Urothelium cell line (cell line): ENCODE measurements at places on chromosomes 5 and 9.

DNA sequence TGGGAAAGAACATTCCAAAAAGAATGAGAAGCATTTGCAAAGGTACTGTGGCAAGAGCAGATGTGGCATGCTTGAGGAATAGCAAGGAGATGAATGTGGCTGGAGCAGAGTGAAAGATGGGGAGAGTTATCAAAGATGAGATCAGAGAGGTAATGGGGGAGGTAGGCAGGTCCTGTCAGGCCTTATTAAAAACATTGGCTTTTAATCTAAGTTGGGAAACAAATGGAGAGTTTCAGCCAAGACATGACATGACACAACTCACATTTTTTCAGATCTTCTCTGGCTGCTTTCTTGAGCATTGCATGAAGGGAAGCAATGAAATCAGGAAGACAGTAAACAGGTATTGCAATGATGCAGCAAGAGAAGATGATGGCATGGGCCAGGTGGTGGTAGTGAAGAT is 120.3 kb downstream of the MUSK start:
- no peak for DNase-seq

DNA sequence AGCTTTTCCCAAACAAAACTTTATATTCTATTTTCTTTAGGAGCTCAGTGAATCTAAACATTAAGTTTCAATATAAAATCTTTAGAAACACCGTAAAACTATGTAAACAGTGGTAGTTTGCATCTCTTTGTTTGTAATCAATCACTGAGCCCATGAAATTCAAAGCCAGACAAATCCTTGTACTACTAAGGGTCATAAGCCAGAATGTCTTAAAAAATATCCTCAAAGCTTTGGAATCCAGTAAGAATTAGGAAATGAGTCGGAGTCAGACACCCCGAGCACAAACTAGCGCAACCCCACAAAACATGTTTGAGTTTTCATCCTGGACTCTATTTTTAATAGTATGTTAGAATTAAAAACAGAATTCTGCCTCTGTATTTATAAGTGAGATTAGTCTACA is 153.8 kb downstream of the HSPA4 start:
- DNase-seq = no peak

DNA sequence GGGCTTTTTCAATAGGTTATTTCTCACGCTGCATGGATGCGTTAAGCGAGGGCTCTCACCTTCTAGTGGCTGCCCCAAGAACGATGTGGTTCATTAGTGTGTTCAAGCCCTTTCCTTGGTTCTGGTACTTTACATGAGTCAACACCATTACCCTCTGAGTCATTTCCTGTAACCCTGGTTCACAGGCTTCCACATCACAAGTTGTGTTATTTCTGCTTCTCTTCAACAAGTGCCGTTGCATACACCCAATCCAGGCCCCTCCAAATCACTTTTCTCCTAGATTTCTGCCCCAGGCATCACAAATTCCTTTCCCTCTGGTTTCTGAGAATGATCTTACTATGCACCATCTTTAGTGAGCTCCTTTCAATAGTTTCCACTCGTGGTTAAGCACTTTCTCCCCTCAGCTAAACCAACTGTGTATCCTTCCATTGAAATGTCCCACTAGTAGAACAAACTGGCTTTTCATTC is 69.5 kb upstream of the RAD23B start:
- DNase-seq = peak; percentile 87

DNA sequence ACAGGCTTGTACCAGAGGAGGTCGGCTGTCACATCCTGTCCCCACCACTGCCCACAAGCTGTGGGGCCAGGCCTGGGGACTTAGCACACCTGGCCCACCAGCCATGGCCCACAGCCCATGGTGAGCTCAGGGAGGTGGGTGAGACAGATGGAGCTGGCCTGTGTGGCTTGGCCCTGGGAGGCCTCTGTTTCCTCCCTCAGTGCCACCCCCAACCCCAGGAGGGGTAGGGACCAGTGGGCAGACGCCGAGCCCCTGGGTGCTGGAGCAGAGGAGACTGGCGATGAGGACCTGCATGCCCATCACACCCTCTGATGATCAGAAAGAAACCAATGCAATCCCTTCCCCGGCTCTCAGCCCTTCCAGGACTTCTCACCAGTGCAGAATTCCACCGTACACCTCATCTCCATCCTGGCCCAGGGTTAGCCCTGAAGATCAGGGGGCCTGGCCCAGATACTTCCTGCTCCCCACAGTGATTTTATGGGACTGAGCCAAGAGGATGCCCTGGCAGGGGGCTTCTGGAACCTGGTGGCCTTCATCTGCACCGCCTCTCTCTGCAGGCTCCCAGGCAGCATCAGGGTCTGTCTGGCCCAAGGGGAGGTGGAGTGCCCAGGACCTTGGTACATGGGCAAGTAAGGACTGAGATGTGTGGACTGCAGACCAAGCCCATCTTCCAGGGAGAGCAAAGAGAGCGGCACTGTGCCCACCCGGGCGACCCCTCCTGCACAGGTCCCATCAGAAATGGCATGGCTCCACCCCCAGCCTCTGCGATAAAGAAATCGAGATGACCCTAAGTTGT is 16.9 kb upstream of the NKD2 start:
- no peak for DNase-seq

DNA sequence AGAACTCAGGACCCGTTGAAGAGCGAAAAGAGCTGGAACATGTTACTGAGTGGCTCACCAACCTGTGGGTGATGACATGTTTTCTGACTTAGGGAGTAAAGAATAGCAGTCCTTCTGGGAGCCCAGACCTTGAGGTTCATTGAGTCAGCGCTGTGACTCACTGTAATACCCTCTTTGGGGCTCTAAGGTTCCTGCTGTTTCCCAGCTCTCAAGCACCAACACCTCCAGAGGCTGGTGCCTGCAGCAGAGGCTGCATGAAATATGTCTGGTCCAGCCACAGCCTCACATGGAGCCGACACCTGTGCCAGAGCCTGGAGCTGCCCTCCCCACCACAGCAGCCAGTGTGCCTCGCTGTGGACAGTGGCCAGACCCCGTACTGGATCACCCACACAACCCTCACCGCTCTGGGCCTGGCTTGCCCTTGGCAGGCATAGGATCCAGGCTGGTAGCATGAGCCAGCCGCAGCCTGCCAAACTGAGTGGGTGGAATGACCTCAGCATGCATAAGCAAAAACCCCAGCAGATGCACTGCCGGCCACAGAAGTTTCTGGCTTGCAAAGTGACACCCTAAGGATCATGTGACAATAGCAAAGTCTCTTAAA is 143.5 kb upstream of the MRPS30 start:
- peak; percentile 50 for DNase-seq

- DNase-seq = peak; percentile 98
Observed at GRCh38 chr9:136790640-136791515, at the start of gene TMEM141. Gene TMEM141 (plus strand): TSS chr9:136791344. CDS start chr9:136791371, 27 bp downstream.

DNA sequence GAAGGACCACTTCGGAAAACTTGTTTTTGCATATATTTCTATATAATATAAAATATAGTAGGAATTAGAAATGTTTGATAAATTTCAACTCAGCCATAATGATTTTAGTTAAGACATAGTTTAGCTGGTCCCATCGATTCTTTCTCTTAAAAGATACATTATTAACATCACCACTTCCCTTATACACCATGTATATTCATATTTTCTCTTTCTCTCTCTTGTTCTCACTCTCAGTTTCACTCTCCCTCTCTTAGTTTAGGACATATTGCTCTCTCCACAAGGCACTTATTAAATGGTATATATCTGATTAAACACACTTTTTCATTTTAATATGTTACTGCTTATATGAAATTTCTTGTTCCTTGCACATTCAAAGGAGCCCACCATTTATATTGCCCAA is 90.1 kb upstream of the RASEF start:
- no peak for DNase-seq

DNA sequence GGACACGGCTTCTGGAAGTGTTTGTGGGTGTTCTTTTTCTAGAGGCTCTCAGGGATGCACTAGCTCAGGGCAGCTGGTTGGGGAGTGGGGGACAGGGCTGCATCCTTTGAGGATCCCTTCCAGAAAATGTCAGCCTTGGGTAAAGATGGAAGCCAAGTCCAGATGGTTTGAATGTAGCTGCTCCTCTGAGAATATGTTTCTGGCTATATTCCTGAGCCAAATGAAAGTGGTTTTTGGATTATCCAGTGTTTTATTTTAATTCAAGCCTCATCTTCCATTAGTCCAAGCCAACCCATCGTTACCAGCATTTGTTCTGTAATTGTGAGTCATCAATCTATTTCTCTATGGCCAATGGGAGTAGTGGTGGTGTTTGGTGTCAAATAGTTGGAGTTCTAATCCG is 70.4 kb downstream of the SPRY4 start:
- no peak for DNase-seq

GRCh38 chr9:7318920-7319319 is 480.7 kb downstream of the DMAC1 start:
- DNase-seq = no peak

DNA sequence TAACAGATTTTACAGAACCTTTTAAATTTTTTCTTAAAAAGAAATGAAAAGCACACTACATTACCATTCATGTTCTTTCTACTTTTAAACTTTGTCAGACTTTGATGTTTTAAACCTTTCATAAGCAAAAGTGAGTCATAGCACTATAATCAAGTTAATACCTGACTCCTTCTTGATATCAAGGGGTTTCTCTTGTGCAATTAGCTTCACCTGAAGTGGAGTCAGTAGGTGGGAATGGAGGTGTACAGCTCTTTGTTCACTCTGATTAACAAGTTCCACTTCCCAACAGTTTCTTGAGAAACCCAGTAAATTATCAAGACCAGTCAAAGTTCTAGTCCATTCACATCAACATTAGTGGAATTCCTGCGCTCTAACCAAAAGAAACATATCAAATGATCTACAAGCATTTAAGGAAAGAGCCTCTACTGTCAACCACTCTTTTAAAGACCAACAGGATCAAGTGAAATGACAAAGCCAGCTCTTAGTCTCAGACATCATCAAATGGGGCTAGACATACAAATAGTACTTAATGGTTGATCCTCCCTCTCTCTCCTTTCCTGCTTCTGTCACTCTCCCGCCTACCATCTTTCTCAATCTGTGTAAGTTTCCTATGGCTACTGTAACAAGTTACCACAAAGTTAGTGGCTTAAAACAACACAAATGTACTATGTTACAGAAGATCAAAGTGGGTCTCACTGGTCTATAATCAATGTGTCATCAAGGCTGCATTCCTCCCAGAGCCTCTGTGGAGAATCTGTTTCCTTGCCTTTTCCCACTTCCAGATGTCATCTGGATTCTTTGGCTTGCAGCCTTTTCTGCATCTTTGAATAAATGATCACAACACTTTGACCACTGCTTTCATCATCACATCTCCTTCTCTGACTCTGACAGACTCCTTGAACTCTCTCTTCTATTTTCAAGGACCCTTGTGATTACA is 68.0 kb downstream of the HINT1 start:
- DNase-seq = no peak

DNA sequence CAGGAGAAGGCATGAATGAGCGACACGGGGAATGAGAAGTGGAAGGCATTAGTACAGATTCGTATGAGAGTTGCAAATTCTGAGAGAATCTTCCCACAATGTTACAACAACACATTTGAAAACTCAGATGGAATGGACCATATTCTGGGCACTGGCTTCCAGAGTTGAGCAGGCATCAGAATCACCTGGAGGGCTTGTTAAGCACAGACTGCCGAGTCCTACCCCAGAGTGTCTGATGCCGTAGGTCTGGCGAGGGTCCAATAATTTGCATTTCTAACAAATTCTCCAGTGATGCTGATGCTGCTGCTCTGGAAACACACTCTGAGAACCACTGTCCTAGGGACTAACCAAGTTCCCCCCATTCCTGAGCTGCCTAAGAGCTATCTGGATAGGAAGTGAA is 2.9 kb upstream of the TLX3 start:
- DNase-seq = no peak

- DNase-seq = no peak
Observed at GRCh38 chr5:102762562-102763227, 7.6 kb downstream of the PAM start.

- no peak for DNase-seq
Observed at GRCh38 chr5:159149085-159149484, 49.4 kb upstream of the EBF1 start.

DNA sequence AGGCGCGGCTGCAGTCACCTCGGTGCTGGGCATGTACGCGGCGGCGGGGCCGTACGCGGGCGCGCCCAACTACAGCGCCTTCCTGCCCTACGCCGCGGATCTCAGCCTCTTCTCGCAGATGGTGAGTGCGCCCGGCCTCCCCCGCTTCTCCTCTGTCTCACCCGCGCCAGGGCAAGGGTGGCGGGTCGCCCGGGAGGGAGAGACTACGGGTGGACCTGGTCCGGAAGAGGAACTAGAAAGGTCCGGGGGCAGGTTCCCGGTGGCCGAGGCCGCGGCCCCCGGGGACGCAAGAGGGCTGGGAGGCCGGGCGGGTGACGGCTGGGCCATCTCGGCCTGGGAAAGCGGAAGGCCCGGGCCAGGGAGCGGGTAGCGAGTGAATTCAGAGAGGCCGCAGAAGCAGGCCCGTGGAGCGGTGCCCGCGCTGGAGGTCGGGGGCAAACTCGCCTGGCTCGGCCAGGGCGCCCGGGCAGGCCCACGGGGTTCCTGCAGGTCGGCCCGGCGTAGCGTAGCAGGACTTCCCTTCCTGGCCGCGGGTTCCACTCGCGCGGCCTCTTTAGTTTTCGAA is 711 bp downstream of the IRX1 start:
- no peak for DNase-seq

GRCh38 chr5:176353533-176353932 is 8.0 kb downstream of the KIAA1191 start:
- no peak for DNase-seq

DNA sequence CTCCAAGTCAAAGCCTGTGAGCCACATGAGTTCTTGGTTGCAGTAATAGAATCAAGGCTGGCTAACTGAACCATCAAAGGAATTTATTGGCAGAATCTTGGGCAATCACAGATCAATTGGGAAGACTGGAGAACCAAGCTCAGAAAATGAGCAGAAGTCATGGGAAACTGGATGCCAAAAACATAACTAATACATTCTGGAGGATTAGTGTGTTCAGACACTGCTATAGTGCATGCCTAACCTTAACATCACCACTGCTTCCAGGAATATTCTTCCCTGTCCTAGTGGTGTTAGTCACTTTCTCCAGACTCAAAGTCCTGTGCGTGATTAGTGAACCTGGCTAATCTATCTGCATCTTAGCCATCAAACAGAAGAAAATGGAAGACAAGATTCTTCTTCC is 843.7 kb downstream of the EFNA5 start:
- DNase-seq = no peak

GRCh38 chr9:115196919-115197318 is 79.0 kb upstream of the TNC start:
- DNase-seq = no peak

DNA sequence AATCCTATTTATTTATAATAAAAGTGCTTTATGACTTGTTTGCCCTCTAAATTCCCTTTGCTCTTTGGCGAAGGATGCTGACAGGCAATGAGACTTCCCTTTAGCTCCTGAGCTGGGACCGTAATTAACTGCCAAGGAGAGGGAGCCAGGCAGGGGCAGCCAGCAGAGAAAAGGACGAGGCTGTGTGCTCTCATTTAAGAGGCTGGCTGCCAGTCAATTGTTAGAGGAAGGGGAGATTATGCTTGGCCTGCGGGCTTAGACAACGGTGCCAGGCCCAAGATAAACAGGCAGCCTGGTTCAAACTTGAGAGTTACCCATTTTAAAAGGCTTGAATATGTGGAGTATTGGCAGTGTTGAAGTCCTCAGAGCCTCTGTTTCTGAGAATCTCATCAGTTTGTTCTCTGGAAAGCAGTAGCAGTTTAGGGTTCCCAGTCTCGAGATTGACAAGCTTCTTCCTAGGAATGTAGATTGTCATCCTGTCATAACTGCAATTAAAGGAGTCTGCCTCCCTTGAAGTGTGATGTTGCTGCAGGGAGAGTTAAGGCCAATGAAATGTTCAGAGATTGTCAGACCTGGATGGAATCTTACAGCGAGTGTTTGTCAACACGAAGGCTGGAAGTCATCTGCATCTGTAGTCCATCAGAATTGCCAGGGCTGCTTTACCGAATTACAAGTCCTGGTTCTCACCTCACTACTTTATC is 113.2 kb downstream of the JAKMIP2 start:
- DNase-seq = no peak
